Lower leg skin (tissue), 4 donors: ENCODE measurements at places on chromosomes 12 and 14.

DNA sequence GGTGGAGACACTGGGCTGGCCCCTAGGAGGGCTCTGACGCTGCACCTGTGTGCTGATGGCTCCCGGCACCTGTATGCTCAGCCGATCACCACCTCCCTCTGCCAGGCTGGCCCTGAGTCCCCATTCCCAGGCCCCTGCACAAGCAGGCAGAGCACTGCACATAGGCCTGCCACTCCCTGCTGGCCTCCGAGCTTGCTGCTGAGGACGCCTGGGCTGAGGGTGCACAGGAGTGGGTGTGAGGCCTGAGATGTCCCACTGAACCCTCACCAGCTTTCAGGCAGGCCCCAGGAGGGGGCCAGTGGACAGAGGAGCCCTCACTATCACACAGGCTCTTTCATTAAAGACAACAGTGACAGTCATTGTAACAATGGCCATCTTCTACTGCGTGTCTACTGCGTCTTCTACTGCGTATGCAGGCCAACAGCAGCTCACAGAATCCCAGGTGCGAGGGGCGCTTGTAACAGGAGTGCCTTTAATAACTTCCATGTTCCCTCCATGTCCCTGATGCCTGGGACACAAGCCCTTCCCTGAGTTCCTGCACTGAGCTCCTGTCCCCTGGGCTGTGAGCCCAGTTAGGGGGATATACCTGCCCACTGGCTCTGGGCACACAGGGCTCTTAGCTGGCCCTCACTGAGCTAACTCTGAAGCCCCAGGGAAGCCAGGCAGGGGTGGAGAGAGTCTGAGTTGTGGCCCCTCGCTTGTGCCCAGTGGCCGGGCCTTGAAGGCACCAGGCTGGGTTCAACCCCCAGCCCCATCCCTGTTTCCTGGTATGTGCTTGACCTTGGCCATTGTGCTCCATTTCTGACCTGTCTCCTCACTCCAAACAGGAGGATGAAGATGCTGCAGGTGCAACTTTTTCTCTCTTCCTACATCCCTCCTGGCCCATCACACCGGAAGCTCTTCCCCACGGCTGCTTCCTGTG, 71.3 kb downstream of the PRIMA1 start:
- DNase-seq, result no peak

- DNase-seq, result peak; percentile 51
Measured at GRCh38 chr14:91418387-91419043, 895 bp upstream of the CCDC88C start.

DNA sequence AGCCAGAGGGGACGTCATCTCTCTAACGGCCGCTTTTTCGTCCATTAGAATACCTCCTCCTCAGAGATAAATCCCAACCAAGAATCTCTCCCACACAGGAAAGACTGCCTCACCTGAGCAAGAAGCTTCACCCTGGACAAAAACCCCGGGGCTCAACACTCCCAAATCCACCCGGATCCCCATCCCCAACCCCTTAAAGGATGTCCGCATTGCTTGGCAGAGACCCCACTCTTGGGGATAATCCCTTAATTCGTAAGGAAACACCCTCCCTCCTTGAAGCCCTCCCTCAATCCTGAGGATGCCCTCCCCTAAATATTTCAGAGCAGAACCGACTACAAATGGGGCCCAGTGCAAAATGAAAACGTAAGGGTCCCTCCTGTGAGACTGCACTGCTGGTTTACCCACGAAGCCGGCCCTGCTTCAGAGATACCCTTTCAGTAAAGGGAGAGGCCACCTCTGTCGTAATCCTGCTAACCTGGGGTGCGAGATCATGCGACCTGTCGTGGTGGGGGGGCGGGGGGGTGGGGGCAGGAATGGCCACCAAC, 655 bp upstream of the DYNLL1 start:
- no peak for DNase-seq

DNA sequence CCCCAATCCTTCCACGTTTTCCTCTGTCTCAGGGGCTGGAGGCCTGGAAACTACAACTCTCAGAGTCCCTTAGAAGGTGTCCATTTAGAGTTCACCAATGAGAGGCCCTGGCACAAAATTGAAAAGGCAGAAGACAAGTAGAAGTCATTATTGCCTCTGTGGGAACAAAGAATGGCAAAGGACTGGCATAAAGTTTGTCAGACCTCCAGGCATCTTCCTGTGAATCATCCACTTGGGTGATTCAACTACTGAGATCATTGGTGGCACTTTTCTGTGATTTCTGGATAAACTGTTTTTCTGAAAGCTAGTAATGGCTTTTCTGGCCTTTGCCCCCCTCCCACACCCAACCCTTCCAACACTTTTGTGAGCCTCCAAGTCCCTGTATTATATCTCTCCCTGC, 42.6 kb upstream of the C12orf42 start:
- no peak for DNase-seq

DNA sequence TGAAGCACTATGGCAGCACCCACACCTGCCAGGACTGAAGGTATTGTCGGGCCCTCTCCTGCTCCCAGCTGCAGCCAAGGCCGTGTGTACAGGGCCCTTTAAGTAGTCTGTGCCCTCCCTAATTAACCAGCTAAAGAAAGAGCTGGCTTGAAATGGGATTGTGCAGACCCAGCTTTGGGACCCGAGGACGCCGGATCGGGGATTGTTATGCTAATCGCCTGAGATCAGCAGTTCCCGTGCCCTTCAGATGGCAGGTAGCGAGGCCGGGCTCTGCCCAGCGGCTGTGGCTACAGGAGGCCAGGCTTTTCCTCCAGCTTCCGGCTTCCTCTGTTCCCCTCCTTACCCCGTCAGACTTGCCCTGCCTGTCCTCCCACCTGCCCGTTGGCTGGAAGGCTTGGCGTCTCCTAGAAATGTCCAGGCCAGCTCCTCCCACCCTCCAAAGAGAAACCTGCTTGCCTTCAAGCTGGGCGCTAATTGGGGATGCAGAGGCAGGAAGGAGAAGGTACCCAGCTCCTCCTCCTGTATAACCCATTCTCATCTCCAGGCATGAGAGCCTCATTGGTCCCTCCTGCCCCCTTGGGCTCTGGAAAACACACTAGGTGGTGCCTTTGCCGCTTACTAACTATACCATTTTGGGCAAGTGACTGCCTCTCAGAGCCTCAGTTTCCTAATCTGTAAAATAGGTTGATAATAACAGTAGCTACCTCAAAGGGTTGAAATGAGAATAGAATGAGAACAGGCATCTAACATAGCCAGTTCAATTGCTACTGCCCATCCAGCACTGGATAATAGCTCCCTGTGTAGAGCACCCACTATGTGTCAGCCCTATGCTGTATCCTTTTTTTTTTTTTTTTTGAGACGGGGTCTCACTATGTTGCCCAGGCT, 25.8 kb upstream of the MSI1 start:
- peak; percentile 15 for DNase-seq

DNA sequence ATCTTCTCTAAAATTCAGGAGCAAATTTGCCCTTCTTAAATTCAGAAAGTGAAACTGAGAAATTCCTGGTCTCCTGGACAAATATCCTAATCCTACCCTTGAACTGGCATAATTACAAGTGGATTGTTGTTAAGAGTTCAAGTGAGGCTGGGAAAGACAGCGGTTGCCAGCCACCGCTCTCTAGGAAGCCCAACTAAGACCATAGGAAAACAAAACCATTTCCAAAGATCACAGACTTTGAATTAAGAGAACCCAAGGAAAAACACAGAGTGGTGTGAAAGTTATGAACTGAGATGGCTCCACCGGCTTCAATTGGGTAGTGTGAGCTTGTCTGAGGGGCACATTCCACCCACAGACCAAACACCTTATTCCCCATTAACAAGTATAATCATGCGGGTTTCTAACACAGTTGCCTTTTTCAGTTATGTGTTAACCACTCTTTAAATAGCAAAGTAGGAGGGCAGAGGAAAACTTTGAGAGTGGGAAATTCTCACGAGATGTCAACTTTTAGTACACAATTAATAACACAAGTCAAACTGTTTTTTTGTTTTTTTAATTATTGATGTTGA, 1628.8 kb upstream of the SEL1L start:
- DNase-seq, result no peak

DNA sequence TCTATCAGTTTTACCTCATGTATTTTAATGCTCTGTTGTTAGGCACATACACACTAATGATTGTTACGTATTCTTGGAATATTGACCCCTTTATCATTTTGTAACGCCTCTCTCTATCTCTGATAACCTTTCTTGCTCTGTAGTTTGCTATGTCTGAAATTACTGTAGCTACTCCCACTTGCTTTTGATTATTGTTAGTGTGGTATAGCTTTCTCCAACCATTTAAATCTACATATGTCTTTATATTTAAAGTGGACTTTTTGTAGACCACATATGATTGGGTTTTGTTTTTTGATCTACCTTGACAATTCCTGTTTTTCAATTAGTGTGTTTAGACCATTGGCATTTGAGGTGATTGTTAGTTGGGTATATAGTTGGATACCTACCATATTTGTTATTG, 43.4 kb downstream of the CRADD start:
- no peak for DNase-seq

GRCh38 chr12:95857156-95857555, 1.6 kb upstream of the SNRPF start:
- DNase-seq, result no peak

DNA sequence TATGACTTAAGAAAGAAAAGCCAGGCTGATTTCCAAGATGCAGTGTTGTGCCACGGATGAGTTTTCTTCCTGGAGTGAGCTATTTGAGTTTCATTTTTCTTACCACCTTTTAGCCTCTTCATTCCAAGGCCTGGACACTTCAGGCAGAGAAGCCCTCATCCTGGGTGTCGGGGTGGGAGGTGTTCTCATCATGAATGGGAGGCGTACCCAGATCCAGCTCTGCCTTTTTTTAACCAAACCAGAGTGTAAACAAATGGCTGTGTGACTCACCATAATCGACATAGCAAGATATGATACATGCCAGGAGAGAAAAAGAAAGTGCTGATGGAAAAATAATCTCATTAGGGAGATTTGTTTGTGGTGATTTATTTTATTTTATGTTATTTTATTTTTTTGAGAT, 79.9 kb downstream of the ARF6 start:
- peak; percentile 85 for DNase-seq

DNA sequence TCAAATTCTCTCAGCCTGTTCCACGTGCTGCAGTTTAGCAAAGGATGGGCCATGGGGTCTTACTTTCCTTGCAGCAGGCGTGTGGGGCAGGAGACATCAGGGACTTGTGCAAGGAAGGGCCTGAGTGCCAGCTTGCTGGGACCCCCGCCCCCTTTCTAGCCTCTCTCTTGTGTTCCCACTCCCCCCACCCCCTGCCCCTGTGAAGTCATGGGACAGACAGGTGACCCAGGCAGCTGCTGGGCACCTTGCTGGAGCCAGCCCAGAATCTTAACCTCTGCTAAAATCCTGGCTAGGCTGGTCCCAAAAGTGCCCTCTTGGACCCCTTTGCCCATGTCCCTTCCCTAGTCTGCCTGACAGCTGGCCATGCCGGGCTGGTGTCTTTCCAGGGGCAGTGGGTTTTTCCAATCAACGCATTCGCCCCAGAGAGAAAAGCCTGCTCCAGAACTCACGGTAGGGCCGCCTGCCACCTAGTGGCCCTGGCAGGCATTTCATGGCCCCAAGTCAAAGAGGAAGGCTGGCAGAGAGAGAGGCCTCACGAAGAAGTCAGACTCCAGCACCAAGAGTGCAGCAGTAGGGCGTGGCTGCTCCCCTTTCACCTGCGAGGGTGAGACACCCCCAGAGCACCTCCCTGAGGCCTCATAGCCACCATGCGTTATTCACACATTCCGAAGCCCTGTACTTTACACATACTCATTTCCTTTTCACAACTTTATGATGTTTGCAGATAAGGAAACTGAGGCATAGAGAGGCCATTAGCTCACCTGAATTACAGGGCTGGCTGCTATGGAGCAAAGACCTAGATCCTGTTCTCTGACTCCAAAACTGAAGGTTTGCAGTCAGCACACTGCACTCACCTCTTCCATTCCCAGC, 67.4 kb downstream of the LGMN start:
- DNase-seq, result peak; percentile 67

GRCh38 chr12:65784289-65785015, 39.8 kb upstream of the HMGA2 start:
- DNase-seq, result no peak

DNA sequence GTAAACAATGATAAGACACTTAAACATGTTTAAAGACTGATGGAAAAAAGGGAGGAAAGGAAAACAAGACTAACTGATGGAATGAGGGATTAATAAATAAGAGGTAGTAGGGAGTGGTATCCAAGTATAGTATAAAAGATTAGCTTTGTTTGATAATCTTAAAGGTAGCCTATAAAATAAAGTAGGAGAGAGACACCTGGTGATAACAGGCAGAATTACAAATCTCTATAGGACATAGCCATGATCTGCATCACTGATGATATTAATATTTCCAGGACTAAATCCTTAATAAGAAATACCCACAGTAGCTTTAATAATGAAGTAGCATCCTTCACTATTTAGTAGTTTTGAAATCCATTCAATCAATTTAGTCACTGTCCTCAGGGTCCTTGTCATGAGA, 30.4 kb downstream of the DLGAP5 start:
- no peak for DNase-seq

- no peak for DNase-seq
Measured at GRCh38 chr12:7439579-7440505, 4.1 kb downstream of the CD163L1 start.

DNA sequence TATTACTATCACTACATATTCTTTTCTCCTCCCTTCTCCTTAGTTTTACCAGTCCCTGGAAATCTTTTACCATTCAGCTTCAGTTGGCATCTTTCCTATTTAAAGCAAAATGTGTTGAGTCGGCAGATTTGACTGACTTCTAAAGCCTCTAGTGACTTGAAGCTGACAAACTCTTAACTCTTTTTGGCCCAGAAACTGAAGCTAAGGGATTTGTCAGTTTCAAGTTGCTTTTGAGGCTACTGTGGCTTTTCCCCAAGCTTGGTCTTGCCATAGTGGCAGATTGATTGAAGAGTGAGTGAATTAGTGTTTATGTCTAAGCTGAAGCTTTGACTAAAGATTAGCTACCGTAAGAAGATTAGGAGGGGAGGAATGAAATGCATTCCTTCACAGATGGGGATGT, 104.0 kb downstream of the ETNK1 start:
- no peak for DNase-seq
